Thoracic aorta (tissue), 2 donors: ENCODE measurements at places on chromosomes 4 and X. TPM values are rescaled to one million over a fixed set of nuclear protein-coding genes. Genes with fewer than 3 reads are reported as not detected.
A peak's percentile ranks its signal among the peaks of the same experiment; 100 is the strongest.

Gene HPGDS
- total RNA-seq = 16.7 TPM

- peak; percentile 40 for DNase-seq
These were observed 5.9 kb downstream of the TIMM17B start for GRCh38 chrX:48891402-48892288.

GRCh38 chr4:30619679-30620078, 100.5 kb upstream of the PCDH7 start:
- no peak for DNase-seq

GRCh38 chr4:160141206-160141605, 1038.3 kb downstream of the RAPGEF2 start:
- no peak for DNase-seq

GRCh38 chr4:3202836-3203820, 45.8 kb upstream of the MSANTD1 start:
- no peak for DNase-seq

GRCh38 chr4:88672987-88673386, 24.6 kb downstream of the NAP1L5 start:
- no peak for DNase-seq

Gene NLRP2B
- 0.95 TPM for total RNA-seq

DNA sequence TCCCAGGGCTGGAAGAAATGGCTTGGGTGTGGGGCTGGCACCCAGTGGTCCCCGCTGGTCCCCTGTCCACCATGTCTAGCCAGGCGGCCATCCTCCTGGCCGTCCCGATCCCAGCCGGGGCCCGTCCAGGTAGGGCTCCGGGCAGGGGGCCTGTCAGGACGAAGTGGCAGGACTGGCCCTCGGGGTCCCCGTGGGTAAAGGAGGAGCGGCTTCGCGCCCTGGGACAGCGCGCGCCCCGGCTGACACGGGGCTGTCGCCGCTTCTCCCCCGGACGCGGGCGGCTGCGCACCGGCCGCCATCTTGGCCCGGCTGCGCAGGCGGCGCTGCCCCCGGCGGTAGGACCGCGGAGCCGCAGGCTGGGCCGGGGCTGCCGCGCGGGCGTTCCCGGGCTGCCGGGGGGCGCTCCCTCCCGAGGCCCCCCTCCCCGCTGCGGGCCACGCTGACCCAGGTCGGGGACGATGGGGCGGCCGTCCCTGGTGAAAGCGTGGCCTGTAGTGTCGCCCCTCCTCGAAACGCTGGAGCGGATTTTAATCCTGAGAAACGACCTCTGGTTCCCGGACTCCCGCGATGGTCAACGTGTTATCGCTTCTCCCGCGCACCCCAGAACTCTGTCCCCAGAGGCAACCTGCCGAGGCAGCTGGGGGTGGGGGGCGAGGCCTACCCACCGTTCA, 60.4 kb upstream of the BCOR start:
- no peak for DNase-seq

- DNase-seq = no peak
These were observed 914.2 kb upstream of the LCORL start for GRCh38 chr4:18935659-18936345.

DNA sequence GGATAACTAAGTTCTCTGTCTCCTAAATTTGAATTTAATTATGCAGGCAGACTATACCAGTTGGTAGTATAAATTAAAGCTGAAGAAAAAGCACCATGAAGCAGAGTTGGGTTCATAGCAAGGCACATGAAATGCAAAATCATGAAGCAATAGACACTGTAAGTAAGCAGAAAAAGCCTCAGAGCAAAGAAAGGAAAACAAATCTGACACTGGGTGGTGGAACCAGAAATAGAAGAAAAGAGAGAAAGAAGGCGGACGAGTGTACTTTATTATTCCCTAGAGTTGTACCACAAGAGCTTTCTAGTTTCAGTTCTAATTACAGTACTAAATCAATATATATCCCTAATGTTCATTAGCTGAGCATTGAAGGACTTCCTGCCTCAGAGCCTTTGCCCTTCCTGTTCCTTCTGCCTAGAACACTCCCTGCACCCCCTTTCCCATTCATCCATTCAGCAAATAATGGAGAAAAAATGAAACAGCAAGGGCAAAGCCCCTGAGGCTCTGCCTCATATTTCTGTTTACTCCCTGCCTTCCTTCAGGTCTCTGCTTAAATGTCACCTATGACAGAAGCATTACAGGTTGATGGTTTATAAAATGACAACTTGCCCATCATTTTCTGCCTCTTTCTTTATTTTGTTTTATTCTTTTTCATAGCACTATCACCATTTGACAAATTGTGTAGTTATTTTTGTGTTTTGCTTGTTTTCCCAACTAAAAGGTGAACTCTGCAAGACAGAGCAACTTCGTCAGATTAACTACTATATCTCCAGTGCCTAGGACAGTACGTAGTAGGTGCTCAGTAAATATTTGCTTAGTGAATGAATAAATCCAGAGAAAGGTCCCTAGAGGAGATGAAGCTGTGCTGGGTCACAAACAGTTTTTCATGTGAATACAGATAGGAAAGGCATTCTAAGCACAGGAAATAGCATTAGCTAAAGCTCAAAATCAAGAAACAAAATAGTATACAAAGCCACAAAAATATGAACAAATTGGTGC, 154.0 kb upstream of the RASGEF1B start:
- no peak for DNase-seq

DNA sequence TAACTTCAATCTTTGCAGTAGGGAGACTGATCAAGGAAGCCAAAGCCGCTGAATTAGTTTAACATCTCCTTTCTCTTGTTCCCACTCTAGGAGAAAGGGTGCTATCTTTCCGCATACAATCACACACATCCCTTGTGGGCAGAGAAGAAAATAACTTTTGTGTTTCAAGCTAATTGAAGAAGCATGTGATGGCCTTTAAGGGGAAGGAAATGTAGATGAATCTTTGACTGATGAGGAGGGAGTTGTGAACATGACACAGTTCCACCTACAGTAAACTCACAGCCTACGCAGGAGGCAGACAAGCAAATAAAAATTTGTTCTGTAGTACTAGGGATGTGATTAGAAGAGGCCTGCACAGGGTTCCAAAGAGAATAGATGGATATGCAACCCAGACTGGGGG, 14.7 kb upstream of the SPATA4 start:
- DNase-seq = no peak

DNA sequence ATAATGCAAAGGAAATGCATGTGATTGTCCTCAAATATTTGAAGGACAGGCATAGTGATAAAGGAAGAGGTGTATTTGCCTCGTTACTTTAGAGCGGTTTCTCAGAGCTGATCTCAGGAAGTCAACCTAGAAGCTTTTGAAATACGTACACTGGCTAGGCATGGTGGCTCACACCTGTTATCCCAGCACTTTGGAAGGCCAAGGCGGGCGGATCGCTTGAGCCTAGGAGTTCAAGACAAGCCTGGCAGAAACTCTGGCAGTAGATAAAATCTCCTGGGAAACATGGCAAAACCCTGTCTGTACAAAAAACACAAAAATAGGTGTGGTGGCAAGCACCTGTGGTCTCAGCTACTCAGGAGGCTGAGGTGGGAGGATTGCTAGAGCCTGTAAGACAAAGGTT, 24.9 kb downstream of the SMARCAD1 start:
- DNase-seq = no peak

Gene SMIM10
- total RNA-seq = 9.9 TPM

Gene ODAPH
- not detected for total RNA-seq

Gene CFAP99
- not detected for total RNA-seq

- DNase-seq = no peak
These were observed 460.1 kb downstream of the NAF1 start for GRCh38 chr4:162706632-162707031.

DNA sequence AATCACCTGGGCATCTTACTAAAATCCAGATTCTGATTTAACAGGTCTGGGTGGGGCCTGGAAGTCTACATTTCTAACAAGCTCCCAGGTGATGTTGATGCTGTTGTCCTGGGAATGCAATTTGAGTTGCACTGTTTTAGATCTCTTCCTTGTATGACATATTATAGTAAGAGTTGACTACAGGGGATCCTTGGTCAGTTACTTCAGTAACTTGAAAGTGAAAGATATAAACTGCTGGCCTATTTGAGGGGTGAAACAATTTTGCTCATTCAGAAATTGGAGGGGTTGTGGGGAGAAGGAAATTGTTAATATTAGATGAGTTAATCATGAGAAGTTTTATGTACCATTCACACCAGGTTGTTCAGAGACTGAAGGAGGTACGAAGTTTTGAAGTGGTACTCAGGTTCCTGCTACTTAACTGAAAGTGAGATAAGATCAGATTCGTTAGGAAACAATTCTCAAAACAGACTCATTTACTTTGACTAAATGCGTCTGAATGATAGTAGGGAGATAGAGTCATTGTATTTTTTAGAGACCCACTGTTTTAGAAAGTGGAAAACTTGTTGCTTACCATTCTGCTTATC, 12.5 kb downstream of the SH2D1A start:
- DNase-seq = no peak

DNA sequence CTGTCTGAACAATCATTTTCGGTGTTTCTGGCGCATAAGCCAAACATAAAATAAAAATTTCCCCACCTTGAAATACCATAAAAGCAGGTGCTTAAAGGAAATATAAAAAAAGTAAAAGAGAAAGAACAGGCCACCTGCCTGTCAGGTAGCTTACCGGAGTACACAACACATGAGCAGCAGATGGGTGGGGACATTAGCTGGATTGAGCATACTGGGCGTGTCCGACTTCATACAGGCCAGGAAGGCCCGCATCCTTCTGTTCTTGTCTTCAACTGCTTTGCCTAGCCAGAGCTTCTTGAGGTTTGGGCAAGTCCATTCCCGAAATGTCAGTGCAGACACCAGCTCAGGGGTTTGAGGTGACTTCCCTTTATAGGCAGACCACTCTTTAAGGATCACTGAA, 66.7 kb downstream of the FAM120C start:
- DNase-seq = no peak

- DNase-seq = no peak
These were observed 13.7 kb downstream of the BCORL1 start for GRCh38 chrX:129996120-129996519.

Gene HEPH
- 95.7 TPM for total RNA-seq
